Activated T-helper 1 cell treated with anti-CD3 and anti-CD28 coated beads, Interleukin-12 subunit alpha, Interleukin-12 subunit beta, Interleukin-2, Interleukin-4 antibody, amounts not matched to agents 30 ng/mL and 10 ng/mL and 1 ng/mL, durations not matched to agents 14 hours and 24 hours and 36 hours (primary cell): ENCODE measurements at places on chromosomes 6 and 20. TPM values are rescaled to one million over a fixed set of nuclear protein-coding genes. Genes with fewer than 3 reads are reported as not detected.

DNA sequence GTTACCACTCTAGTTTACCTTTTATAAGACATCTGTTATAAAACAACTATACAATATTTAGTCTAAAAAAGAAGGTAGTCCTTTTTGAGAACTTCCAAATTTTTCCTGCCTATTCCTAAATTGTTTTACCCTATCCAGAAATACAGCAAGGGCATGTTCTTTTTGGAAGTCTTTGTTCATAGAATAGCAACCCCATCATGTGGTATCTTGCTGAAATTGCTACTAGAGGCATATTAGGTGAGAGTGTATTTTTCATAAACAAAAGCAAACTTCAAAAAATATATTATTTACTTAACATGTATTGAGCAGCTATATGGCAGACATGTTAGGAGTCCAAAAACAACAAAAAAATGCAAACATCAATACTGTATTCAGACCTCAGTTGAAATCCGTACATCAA is 371.8 kb upstream of the NRSN1 start:
- H3K4me1 ChIP-seq = no peaks in the 10 kb centered on the region
- no peak overlapping the region for H3K27ac ChIP-seq
- no peak for DNase-seq
- H3K4me3 ChIP-seq = no peak overlapping the region
- no peaks in the 10 kb centered on the region for H3K27me3 ChIP-seq
- H3K36me3 ChIP-seq = no peaks in the 10 kb centered on the region

DNA sequence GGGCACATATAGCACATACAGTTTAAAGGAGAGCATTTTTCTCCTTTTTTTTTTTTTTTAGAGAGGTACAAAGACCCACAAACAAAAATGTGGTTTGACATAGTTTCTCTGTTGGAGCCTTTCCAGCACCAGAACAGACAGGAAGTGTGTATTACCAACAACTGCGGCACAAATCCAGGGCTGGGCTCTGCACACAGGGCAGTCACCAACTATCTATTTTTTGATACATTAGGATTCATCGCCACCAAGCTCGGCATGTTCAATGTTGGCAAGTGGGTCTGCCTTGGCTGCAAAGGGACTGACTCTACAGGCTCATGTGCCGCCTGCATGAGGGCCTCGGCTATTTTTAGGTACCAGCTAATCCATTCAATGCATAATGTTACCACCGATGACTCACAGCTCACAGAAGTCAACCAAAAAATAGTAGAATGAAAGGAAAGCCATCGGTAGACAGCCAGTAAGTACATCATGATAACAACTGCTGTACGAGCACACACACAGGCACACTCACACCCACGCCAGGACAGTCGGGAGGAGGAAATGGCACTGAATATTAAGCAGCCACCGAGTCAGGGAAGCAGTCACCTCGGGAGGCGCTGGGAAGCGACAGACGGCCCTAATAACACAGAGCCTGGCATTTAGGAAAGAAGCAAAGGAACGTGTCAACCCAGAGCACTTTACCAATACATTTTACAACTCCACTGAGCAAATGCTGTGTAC is 81.6 kb downstream of the GMPR start:
- H3K27ac ChIP-seq = peak overlapping the region; percentile 81
- no peaks in the 10 kb centered on the region for H3K27me3 ChIP-seq
- peak overlapping the region; percentile 56 for H3K4me3 ChIP-seq
- H3K4me1 ChIP-seq = peaks cover 76% of the 10 kb centered on the region
- peak; percentile 65 for DNase-seq

DNA sequence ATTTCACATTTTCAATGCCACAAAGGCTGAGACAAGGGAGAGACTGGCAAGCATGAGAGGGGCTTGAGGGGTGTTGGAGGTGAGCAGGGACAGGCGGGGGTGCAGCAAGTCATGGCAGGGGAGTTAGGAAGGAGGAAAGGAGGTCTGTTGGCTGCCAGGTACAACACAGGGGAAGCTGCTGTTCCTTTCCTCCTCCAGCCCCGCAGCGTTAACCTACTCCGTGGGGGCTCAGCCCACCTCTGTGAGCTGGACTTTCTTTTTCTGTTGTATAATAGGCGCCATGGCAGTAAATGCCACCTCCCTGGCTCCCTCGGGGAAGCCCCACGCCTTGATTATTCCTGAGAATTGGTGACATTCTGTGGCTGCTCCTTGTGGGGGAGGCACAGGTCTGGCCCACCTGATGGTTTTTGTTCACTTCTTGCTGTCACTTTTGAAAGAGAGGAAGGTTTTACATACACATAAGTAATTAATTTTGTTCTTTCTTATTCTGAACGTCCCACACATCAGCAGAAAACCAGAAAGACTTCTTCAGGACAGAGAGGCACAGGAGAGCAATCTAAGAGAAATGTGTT is 293.2 kb downstream of the TSHZ2 start:
- H3K36me3 ChIP-seq = no peaks in the 10 kb centered on the region
- H3K27ac ChIP-seq = no peak overlapping the region
- DNase-seq = no peak
- no peak overlapping the region for H3K4me3 ChIP-seq
- no peaks in the 10 kb centered on the region for H3K27me3 ChIP-seq
- no peaks in the 10 kb centered on the region for H3K4me1 ChIP-seq

DNA sequence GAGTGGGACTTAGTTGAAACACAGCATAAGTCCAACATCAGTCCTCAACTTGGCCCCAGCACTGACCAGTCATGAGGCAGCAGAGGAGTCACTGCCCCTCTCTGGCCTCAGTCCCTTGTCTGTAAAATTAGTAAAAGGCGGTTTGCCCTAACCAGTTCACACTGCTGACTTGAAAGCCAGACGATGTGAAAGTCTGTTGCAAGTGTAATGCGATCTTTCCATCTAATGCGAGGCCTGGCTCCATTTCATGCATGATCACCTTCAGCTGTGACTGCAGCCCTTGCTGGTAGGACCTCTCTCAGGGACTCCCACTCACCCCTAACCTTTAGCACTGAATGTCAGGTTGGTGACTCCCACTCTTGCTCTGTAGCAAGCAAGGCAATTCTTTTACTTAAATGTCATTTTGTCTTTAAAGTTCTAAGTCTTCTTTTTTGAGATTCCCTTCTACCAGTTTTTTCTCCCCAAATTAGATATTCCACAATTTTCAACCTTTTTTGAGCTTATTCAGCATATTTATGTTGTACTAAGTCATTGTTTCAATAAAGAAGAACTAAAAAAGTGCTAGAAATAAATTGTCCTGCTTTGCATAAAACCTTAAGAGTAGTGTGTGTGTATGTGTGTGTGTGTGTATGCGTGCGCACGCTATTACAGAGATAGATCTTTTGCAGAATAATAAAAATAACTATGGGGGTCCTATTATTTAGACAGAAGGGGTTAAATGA is 245.5 kb downstream of the PACRG start:
- no peak for DNase-seq
- H3K4me3 ChIP-seq = no peak overlapping the region
- no peaks in the 10 kb centered on the region for H3K4me1 ChIP-seq
- H3K27me3 ChIP-seq = no peaks in the 10 kb centered on the region
- no peak overlapping the region for H3K27ac ChIP-seq

DNA sequence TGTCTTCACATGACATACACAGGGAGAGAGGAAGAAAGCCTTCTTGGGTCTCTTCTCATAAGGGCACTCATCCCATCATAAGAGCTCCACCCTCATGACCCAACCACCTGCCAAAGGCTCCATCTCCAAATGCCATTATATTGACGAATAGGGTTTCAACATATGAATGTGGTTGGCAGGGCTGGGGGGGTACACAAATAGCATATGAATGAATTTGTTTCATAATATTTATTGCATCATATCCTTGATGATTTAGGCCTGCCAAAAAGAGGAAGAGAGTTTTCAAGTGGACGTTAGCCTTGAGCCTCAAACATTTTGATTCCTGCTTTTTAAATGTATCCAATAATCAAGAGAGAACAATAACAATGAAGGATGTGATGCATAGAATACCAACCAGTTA is 26.2 kb upstream of the OPRM1 start:
- no peaks in the 10 kb centered on the region for H3K27me3 ChIP-seq
- H3K4me1 ChIP-seq = no peaks in the 10 kb centered on the region
- no peak overlapping the region for H3K27ac ChIP-seq
- no peak for DNase-seq

DNA sequence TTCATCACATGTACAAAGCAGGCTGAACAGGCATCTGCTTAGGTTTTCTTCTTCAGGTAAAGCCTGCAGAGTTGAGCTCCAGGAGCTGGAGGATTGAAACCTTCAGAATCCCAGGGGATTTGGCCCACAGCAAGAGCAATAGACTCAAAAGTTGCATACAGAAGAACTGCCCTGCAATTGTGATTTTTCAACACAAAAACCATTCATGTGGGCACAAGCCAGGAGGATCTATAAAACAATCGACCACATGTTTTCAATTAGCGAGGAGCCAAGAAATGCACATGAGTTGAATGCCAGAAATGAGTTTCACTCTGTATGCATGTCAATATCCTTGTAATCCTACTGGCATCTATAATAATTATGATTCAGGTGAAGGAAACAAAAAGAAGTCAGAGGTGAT is 576.4 kb downstream of the HDGFL1 start:
- no peaks in the 10 kb centered on the region for H3K36me3 ChIP-seq
- H3K4me1 ChIP-seq = no peaks in the 10 kb centered on the region
- no peak for DNase-seq
- H3K4me3 ChIP-seq = no peak overlapping the region
- no peak overlapping the region for H3K27ac ChIP-seq
- H3K27me3 ChIP-seq = no peaks in the 10 kb centered on the region

DNA sequence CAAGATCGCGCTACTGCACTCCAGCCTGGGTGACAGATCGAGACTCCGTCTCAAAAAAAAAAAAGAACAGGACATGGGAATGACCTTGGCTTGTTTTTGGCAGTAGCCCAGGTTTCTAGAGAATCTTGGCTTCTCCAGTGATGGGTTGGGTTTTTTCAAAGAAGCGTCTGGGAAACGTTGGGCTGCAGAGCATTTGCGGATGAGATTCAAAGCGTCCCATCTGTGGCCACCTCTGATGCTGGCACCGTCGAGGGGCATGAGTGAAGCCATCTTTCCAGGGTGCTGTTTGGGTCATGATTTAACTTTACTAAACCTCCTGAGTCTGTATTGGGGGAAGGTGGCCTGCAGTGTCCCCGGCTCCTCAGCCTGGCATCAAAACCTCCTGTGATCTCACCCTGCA is 43.2 kb upstream of the SRF start:
- H3K4me3 ChIP-seq = no peak overlapping the region
- H3K27me3 ChIP-seq = no peaks in the 10 kb centered on the region
- no peaks in the 10 kb centered on the region for H3K4me1 ChIP-seq
- DNase-seq = no peak
- no peaks in the 10 kb centered on the region for H3K36me3 ChIP-seq

- H3K27ac ChIP-seq = no peak overlapping the region
- DNase-seq = no peak
- H3K36me3 ChIP-seq = no peaks in the 10 kb centered on the region
Measured at GRCh38 chr20:13174402-13174801, 46.7 kb upstream of the ISM1 start.

DNA sequence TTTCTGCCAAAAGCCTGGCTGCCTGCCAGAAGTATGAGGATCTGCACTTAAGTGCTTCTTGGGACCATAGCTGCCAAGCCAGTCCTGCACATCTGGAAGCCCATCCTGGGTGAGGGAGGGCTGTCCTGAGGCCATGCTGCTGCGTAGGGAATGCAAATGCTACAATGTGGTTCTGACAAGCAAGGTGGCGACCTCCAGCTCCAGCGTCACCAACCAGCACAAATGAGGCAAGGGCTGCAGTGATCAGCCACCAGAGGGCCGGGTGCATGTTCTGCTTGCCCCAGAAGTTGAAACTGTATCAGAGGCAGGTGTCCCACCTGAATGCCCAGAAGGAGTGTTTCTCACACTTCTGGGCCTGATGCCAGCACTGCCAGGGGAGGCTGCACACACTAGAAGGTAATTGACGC is 99.1 kb upstream of the KCNQ5 start:
- H3K27ac ChIP-seq = no peak overlapping the region
- no peak for DNase-seq
- H3K36me3 ChIP-seq = no peaks in the 10 kb centered on the region
- no peak overlapping the region for H3K4me3 ChIP-seq
- H3K27me3 ChIP-seq = no peaks in the 10 kb centered on the region
- no peaks in the 10 kb centered on the region for H3K4me1 ChIP-seq

DNA sequence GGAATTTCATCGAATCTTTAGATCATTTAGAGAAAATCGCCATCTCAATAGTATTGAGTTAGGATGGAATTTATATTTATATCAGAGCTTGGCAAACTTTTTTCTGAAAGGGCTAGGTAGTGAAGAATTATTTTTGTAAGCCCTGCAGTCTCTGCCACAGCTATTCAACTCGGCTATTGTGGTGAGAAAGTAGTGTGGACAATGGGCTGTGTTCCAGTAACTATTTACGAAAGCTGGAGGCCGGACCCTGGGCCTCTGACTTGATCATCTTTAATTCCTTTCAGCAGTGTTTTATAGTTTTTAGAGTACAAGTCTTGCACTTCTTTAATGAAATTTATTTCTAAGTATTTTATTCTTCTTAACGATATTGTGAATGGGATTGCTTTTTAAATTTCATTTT is 201.5 kb downstream of the FARS2 start:
- no peaks in the 10 kb centered on the region for H3K4me1 ChIP-seq
- no peak overlapping the region for H3K27ac ChIP-seq
- no peaks in the 10 kb centered on the region for H3K36me3 ChIP-seq
- H3K4me3 ChIP-seq = no peak overlapping the region
- no peaks in the 10 kb centered on the region for H3K27me3 ChIP-seq
- DNase-seq = no peak

CAP2 gene
- not detected in 2 replicates for total RNA-seq

HLA-DQB2 gene
- total RNA-seq = 0.51 and 0.67 TPM in 2 replicates

HLA-DRB5 gene
- 15.8 and 20.3 TPM in 2 replicates for total RNA-seq

ZC2HC1B gene
- 0.24 TPM in 1 of 2 replicates, not detected in the other for total RNA-seq

MLIP gene
- total RNA-seq = not detected in 2 replicates

FERMT1 gene
- total RNA-seq = 0.29 and 0.93 TPM in 2 replicates
